GF-D8 (cell line): ENCODE measurements at places on chromosomes 7 and 10.

- DNase-seq: no peak
Measured at GRCh38 chr7:1856888-1857441, 186.9 kb downstream of the ELFN1 start.

- no peak for DNase-seq
Measured at GRCh38 chr10:13913897-13914296, 327.1 kb downstream of the PRPF18 start.

DNA sequence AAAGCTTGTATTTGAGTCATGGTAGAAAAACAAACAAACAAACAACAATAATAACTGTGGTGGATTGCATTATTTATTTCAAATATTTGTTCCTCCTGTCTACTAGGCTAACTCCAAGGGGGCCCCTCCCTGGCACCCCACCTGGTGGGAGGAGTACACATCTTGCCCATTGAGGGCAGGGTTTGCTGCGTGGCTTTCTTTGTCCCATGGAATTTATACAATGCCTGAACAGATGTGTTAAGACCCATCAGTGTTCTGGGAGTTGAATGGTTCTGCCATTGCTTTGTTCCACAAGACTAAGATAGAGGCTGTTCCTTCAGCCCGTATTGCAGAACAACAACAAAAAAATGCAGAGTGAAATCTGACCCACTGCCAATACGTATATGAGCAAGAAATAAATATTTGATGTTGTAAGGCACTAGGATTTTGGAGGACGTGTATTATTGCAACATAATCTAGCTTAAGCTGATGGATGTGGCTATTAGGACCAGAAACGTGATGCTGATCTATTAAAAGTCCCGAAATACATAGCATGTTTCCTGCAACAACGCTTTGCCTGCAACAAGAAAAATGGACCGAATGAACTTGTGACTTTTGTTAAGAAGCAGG is 119.1 kb upstream of the JCAD start:
- DNase-seq: no peak

- DNase-seq: no peak
Measured at GRCh38 chr10:37760817-37761216, 96.6 kb downstream of the ZNF248 start.

- no peak for DNase-seq
Measured at GRCh38 chr7:149692557-149692982, 80.8 kb downstream of the ZNF467 start.

DNA sequence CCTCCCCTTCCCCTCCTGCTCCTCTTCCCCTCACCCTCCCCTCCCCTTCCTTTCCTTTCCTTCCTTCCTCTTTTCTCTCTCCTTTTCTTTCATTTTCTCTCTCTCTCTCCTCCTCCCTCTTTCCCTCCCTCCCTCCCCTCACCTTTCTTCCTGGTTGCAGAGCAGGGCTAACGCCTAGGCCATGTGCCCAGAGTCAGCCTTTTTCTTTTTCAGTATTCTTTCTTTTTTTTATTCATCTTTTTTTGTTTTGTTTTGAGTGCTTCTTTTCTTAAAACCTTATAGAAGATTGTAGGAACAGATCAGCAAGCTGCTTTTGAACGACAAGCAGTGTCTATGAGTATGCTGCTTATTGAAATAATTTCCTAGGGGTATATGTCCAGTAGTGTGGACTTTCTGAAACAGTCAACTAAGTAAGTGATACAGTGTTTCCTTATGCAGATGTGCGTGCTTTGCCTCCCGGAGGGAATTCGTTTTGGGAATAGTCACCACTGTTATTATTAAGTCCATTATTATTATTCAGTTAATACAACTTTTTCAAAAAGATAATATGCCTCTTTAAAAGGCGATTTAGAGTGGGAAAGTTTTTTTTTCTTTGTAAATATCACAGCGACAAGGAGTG is 219.2 kb downstream of the CAMK1D start:
- DNase-seq: no peak

DNA sequence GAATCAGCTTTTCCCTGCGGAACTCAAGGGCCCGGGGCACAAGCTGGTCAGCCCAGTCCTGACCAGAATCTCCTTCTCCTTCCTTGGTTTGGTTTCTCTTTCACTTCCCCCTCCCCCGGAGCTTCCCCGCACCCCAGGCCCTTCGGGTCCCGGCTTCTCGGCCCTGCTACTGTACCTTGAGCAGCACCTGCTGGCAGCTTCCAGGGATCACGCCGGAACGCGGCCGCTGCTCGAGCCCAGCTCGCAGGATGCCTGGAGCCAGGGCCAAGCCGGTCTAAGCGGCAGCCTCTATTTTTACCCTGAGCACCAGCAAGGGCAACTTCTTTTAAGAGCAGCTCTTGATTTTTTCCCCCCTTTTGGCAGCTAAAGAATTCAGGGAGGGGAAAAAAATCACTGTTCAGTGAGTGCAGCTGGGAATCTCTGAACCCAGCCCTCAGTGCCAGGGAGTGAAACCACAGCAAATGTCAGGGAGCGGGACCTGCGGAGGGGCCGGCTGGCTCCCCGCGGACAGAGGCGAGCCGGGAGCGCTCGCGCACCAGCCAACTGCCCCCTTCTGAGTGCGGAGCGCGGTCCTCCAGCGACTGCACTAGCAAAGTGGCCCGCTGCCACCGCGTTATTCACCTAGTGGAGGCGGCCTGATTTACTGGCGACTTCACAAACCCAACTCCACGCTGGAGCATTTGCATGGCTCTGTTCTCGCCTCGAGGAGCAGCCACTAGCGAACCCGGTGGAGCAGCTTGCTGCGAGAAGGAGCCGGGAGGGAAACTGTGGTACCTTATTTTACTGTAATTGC is 2.4 kb upstream of the INHBA start:
- no peak for DNase-seq

DNA sequence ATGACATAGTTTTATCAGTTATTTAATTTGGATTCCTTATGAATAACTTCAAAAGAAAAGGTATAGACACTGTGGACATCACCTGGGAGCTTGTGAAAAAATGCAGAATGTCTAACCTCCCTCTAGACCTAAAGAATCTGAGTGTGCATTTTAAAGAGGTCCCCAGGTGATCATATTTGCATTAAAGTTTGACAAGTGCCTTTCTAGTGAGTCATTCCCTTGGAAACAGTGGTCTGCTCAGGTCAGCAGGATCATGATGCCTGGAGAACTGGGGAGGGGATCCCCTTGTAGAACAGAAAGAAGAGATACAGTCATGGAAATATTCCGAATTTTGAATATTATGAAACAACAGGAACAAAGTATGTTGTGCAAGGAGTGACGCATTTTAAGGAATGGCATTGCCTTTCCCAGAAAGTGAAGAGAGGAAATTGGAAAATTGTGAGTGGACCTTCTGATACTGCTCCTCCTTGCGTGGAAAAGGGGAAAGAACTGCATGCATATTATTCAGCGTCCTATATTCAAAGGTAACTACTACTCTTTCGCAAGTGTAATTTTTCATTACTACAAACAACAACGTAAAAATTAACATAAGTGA is 4.6 kb downstream of the STEAP2 start:
- DNase-seq: no peak

DNA sequence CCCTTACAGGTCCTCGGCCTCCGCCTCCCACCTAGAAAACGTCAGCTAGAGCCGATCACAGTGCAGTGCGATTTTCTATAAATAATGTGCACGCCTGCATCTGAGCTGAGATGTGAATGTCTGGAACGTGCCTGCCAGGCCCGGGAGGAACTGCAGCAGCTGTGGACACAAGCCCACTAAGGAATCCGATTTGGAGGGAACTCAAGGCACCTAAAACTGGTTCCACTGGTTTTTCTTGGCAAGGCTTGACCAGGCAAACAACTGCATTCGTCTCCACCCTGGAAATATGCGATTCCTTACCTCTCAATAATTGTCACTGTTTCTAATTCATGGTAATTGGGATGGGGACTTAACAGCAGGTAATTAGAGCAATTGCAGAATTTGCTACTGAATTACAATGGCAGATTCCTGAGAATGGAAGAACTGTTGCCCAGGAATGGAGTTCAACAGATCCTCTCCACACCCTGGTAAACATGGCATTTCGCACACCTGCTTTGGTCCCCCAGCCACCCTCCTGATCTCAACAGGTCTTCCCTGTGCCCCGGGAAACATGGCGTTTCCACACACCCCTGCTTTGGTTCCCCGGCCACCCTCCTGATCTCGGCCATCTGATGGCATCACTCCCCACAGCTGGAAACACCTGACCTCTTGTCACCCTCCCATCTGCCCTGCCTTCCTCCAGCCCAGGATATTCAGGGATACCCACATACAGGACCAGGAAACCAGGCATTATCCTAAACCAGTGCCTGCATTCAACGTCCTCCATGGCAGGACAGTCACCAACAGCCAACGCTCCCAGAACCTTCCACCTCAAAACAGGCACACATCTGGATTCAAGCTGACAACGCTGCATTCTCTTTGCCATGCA is 76.0 kb downstream of the DIP2C start:
- DNase-seq: no peak

DNA sequence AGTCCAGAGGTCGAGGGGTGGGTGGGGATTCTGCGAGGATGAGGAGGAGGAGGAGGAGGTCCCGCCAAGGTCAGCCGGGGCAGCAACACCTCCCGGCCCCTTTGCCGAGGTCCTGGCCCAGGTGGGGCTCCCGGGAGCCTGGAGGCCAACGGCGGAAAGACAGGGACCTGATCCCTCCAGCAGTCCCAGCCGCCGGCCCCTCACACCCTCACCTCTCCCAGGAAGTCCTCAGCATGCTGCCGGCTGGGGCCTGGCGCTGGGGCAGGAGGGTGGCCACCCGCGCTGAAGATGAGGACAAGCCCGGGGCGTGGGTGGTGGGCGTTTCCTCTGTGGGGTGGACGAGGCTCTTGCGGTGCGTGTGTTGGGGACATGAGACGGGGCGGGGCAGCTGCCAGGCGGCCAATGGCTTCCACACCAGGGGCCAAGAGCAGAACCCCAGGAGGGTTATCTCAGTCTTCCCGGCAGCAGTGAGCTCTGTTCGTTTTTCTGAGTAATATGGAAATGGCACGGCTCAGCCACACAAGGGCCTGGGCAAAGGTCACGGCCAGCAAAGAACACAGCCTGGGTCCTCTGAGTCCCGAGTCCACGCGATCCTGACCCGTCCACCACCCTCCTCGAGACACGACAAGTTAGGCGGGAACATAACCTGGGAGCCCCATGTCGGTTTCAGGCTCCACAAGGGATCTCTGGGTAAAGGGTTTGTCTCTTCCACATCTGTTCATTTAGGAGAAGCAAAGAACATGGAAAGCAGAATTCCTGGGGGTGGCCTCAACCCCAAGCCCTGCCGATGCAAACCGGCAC is 82.9 kb upstream of the PDGFA start:
- DNase-seq: no peak

- DNase-seq: no peak
Measured at GRCh38 chr10:90945491-90946070, 24.7 kb upstream of the ANKRD1 start.

- no peak for DNase-seq
Measured at GRCh38 chr7:80515298-80515697, 3.4 kb upstream of the GNAT3 start.

DNA sequence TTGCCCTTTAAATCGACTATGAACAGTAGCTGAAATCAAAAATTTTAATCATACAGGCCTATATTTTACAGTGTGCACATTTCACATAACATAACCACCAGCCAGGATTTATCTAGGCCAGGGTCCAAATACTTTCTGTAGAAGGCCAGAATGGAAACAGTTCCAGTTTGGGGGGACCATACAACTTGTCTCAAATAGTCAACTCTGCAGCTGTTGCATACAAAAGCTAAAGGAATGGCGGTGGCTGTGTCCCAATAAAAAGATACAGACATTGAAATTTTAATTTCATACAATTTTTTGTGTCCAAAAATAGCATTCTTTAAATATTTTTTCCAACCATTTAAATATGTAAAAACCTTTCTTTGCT is 742 bp upstream of the TYSND1 start:
- no peak for DNase-seq

GRCh38 chr7:112501801-112502503 is 21.2 kb downstream of the LSMEM1 start:
- no peak for DNase-seq

- no peak for DNase-seq
Measured at GRCh38 chr7:74371381-74372341, 82.0 kb upstream of the GTF2IRD1 start.

DNA sequence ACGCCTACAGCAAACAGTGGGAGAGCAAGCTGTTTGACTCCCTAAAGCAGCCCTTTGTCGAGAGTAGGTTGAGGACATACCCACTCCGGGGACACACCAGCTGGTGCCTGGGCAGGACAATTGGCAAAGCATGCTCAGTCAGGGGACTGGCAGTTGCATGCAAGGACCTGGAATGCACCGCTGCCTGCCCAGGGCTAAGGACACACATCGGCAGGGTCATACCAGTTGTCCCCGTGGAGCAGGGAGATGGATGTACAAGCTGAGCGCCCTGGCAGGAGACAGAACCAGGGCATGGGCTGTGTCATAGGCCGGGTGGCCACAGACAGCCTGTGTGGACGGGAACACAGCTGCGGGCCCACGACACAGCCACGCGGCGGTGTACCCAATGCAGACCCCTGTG is 18.3 kb upstream of the ELN start:
- no peak for DNase-seq

GRCh38 chr10:93064874-93065660 is 4.5 kb downstream of the CYP26C1 start:
- DNase-seq: no peak

DNA sequence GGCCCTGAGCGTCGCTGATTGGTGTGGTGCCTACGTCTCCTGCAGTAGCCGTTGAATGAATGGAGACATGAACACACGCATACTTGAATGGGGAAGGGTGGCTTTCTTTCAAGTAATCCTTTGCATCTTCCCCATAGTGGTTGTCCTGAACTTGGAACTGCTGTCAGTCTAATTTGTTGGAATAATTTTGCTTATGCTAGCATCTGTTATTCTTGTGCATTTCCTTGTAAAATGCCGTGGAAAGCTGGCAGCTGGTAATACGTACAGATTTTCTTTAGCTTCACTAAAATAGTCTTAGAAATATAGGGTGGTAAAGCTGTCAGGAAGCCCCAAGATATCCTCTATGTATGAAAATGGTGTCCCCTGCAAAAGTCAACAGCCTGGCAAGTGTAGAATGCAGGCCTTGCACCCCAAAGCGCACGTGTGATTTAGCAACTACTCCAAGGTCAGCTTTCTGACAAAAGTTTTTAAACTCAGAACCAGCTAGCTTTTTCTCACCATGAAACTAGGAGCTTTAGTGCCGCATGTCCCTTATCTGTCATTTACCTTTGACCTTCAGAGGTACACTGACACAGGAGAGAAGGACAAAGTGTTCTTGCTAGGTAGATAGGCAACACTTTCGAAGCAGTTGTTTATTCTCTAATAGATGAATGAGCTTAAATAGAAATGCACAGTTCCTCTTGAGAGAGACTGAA is 70.8 kb downstream of the RBM33 start:
- no peak for DNase-seq

GRCh38 chr7:47407136-47407535 is 174.8 kb downstream of the TNS3 start:
- DNase-seq: no peak

DNA sequence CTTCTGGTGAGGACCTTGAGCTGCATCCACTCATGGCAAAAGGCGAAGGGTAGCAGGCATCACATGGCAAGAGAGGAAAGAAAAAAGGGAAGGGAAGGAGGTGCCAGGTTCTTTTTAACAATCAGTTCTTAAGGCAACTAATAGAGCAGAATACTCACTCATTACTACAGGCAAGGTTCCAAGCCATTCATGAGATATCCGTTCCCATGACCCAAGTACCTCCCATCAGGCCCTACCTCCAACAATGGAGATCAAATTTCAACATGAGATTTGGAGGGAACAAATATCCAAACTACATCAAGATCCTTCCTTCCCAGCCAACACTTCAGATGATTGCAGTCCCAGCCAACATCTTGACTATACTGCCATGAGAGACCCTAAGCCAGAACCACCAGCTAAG is 38.9 kb upstream of the YAE1 start:
- no peak for DNase-seq
